ENCODE measurements at places on chromosomes 13 and 19.

DNA sequence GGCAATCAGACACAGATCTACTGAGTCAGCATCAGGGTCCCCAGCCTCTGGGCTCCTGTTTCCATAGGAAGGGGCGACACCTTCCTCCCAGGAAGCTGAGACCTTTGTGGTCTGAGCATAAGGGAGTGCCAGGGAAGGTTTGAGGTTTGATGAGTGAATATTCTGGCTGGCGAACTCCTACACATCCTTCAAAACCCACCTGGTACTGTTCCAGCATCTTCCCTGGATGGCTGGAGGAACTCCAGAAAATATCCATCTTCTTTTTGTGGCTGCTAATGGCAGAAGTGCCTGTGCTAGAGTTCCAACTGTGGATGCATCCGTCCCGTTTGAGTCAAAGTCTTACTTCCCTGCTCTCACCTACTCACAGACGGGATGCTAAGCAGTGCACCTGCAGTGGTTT lies 9.2 kb downstream of the INSL3 start:
- DNase-seq, result no peak

DNA sequence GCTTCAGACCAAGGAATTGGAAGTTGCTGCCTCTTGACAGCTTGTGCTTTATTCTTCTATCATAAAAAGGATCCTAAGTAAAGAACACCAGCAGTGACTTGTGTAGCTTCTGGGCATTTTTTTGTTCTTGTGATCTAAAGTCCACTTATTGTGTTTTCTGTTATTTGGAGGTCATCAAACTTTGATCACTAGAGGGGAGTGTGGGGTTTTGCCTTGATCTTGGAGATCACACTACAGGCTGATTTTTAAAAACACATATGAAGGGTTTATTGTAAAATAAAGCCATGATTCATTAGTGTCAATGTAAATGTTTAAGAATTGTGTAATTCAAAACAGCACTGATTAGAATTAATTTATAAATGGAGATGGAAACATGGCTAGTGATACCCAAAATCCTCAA lies 328.7 kb upstream of the EDNRB start:
- no peak for DNase-seq

DNA sequence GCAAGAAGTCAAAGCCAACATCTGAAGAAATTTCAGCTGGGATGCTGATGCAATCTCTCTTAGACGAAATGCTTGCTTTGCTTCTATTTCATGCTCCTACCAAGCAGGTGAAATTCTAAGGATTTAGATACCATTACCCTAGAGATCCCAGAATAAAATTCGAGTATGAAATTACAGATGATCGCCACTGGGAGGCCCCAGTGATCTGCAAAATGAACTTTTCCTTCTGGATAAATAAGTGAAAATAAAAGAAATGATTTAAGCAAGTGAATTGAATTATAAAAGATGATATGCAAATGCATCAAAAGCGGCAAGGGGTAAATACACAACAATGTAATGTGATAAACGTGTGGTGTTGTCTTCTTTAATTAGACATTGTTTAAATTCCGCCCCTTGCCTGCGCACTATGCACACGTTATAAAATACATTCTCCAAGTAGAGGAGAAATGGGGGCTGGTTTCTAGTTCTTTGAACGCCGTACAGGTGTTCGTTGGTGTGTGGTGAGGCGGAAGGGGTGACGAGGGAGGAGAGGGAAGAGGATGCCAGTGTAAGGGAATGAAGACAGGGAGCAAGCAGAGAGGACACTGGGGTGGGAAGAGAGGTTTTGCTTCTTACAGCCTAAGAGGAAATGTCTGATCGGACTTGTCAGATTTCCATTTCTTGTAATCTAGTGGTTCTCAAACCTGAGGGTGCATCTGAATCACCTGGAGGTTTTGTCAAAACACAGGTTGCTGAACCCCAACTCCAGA lies 58.0 kb downstream of the ERCC5 start:
- no peak for DNase-seq

DNA sequence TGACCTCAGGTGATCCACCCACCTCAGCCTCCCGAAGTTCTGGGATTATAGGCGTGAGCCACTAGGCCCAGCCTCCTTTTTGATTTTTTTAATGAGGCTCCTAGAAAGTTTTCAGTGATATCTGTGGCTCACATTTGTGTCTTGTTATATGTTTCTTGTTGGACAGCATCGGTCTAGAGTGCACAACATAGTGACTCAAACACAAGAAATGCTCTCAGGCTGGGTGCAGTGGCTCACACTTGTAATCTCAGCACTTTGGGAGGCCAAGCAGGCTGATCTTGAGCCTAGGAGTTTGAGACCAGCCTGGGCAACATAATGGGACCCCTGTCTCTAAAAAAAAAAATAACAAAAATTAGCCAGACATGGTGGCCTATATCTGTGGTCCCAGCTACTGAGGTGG lies 8.2 kb downstream of the PHF11 start:
- DNase-seq, result no peak

DNA sequence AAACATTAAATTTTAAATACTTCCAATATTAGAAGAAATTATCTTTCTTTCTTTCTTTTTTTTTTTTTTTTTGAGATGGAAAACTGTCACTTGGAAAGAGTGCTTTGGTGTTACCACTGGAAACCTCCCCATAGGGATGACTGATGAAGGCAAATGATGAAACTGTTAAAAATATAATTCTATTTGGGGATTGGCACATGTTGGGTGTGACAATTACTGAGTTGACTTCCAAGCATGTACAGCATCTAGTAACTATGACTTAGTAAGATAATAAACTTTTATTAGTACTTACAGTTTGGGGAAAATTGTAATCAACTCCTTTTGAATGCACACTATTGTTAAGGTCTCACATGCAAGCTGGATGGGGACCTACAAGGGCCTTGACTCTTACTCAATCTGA lies 592.5 kb downstream of the KCTD12 start:
- no peak for DNase-seq

DNA sequence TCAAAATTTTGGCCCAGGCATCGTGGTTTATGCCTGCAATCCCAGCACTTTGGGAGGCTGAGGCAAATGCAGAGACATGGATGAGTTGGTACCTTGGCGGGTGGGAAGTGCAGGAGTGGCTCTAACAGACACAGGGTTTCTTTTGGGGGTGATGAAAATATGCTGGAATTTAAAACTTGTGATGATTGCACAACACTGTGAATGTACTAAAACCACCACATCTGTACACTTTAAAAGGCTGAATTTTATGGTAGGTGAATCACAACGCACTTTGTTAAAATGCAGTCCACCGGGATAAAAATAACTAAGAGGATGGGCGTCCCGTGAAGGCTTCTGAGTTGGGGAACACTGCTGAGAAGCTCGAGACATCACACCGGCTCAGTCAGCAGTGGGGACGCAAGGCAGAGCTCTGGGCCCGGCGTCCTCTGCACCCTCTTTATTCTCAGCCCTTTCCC lies 47.1 kb downstream of the MLLT1 start:
- peak; percentile 96 for DNase-seq

- no peak for DNase-seq
Measured at GRCh38 chr19:49161987-49162386, 4.4 kb downstream of the TRPM4 start.

- peak; percentile 30 for DNase-seq
Measured at GRCh38 chr19:18650468-18651041, 13.7 kb downstream of the KLHL26 start.

DNA sequence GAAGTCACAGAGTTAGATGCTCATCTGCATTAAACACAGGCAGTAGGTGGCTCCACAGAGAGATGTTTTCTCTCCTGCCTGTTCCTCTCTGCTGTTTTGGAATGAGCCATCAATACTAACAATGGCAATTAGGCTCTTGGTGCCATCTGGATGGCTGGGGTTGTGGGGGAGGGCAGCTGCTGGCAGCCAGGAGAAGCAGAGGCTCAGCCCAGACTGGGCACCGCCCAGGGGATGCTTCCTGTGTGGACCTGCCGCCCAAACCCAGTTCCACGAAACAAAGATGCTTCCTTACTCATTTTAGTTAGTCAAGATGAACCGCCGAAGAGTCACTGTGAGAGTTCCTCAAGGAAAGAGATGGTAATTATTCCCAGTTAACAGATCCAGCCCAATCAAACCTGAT lies 50.8 kb upstream of the PCDH8 start:
- no peak for DNase-seq

GRCh38 chr19:3433313-3433712 lies 47.0 kb downstream of the SMIM24 start:
- DNase-seq, result no peak
